AML-193 (cell line): ENCODE measurements at places on chromosomes 5 and 9.

GRCh38 chr5:124641154-124641792, 105.2 kb downstream of the ZNF608 start:
- no peak for DNase-seq

DNA sequence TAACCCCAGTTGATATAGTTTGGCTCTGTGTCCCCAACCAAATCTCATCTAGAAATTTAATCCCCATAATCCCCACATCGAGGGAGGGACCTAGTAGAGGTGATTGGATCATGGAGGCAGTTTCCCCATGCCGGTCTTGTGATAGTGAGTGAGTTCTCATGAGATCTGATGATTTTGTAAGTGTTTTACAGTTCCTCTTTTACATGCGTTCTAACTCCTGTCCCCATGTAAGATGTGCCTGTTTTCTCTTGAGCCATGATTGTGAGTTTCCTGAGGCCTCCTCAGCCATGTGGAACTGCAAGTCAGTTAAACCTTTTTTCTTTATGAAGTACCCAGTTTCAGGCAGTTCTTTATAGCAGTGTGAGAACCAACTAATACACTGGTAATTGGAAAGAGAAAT, 73.6 kb downstream of the CDH12 start:
- DNase-seq: no peak

DNA sequence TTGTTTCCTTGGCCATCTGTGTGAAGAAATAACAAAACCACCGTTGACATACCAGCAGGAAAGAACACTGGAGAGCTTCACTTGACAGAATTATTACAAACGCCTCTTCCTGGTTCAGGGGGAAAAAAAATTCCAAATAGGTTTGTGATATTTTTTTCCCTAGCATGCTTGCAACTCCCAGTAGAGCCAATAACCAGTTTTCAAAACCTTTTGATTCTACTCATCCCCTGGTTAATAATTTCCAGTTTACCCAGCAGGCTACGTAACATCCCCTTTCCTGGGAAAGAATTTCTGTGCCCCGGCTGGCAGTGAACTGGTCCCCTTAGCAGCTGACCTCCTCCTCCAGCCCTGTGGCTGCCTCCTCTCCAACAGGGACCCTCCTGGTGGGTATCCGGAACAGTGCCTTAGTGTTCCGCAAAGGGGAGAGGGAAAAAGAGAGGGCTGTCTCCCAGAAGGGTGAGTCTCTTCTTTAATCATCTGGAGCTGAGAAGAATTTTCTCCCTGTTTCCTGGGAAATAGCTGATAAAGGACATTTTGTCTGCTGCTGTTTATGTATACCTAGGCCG, 72.8 kb upstream of the BOD1 start:
- DNase-seq: no peak

DNA sequence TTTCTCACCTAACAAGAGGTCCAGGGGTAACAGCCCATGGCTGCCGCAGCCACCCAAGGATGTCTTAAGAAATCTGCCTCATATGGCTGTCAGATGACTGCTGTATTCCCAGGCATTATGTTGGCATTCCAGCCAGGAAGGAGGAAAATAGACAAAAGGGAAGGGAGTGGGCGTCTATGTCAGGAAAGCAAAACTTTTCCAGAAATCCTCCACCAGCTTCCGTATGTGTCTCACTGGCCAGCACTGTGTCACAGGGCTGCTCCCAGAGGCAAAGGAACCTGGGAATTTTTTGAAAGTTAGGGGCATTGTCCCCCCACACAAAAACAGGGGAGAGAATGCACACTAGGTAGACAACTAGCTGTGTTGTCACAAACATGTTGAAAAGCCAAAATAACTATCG, 7.3 kb downstream of the BHMT2 start:
- no peak for DNase-seq

DNA sequence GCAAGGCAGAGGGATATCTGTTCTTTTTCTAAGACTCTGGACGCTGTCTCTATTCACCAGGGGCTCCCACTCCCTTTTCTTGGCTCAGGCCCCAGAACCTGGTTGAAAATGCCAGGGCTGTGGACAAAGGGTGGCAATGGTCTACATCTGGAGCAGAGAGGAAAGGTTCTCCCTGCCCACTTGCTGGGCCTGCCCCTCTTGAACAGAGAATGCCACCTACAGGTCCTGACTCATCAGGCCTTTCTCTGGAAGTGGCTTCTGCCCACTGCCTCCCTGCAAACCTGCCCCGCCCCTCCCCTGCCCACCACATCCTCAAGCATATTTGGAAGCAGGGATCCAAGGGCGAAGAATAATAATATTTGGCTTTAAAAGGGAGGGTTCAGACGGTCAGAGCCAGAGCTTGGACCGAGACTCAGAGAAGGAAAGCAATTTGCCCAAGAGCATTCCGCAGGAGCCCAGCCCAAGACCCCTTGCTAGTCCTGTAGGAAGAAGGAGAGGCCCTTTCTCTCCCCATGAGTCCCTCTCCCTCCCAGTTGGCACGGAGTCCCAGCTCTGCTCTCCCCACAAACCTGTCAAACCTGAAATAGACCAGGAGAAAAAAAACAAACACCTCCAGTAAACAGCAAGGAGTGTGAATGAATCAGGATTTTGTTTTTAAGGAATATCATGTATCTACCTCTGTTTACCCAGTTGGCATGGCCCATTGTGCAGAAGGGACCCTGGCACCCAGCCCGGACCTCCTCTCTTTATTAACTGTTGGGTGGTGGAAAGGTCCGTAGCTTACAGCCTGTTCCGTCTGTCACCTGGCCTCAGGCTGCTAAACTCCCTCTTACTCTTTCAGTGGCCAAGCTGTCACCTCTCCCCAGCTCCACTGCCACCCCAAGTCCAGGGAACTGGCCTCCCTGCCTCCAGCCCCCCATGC, 37.7 kb upstream of the STXBP1 start:
- no peak for DNase-seq

GRCh38 chr9:77896938-77897667, 134.5 kb downstream of the GNAQ start:
- peak; percentile 5 for DNase-seq

- DNase-seq: no peak
Measured at GRCh38 chr9:130186839-130187522, 14.8 kb downstream of the NCS1 start.

DNA sequence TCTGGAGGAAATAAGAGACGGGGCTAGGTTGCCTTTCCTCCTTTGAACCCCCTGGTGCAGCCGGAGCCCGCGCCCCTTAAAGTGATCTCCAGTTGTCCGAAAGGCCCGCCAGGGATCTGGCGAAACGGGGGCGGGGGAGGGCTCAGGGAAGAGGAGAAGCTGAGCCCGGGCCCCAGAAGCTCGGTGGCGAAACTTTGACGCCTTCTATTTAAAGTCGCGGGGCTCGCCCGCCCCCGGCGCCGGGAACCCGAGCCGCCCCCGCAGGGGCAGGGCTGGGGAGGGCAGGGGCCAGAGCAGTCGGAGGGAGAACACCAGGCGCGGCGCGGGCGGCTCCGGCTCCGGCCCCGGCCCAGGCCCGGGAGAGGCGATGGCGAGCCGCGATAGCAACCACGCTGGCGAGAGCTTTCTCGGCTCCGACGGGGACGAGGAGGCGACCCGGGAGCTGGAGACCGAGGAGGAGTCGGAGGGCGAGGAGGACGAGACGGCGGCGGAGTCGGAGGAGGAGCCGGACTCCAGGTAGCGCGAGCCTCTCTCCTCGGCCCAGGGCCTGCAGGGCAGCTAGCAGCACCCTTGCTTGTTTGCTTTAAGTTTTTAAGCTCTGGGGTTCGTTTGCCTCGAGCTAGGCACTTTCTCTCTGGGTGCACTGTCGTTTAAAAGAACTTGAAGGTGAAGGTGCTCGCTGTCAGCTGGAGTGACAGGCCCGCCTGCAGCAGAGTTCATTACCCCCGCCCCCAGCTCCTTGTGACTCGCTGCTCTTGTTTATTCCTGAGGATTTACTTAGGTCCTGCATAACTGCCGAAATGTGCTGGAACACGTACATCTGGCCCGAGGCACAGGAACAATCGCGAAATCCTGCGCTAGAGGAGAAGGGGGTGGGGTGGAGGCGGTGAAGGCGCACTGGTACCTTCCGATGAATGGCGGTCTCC, at the start of gene CMYA5:
Gene CMYA5, plus strand, starts transcription at position 296 of the 926 bp plus-strand sequence. Its CDS starts 72 bp downstream, at position 368.
- no peak for DNase-seq

- no peak for DNase-seq
Measured at GRCh38 chr9:134419684-134420076, 93.4 kb downstream of the RXRA start.

GRCh38 chr5:7395432-7395946, 449 bp upstream of the ADCY2 start:
- no peak for DNase-seq

DNA sequence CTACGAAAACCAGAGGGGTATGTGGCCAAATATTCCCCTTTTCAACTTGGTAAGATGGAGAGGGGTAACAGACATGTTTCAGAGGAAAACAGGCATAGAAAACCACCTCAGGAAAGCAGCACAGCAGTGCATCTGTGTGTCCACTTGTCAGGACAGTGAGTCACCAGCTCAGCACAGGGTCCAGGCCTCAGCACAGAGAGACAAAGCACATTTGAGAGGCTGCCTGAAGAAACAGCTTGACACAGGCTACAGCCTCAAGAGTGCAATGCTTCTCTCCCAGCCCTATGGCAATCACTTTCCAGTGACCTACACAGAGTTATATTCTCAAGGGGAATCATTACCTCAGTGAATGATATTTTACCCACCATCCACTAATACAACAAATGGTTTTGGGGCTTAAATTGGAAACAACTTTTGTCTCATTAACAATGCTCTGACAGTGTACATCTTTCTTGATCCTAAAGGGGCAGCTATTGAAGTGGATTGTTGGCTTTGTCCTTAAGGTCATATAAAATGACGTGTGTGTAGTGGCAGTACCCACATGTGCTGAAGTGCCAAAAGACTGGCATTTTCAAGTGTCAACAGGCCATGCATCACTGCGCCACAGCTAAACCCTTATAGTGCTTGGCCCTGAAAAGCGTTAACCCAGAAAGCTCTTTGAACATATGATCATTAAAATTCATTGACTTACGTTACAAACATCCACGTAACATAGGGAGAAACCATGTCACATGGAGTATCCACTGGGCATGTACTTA, 46.4 kb downstream of the ERMP1 start:
- no peak for DNase-seq

- DNase-seq: no peak
Measured at GRCh38 chr5:169442403-169442874, 141.1 kb upstream of the SPDL1 start.

GRCh38 chr9:36985769-36986467, 48.1 kb downstream of the PAX5 start:
- no peak for DNase-seq
